ENCODE measurements at places on chromosomes 2 and 18. TPM values are rescaled to one million over a fixed set of nuclear protein-coding genes. Genes with fewer than 3 reads are reported as not detected.

MARCHF4 gene
- polyA plus RNA-seq = 1.8 TPM

GBX2 gene
- polyA plus RNA-seq = 0.38 TPM

TRABD2A gene
- polyA plus RNA-seq = 17.6 TPM

CDK15 gene
- not detected for polyA plus RNA-seq

CD8B2 gene
- 0.02 TPM for polyA plus RNA-seq

DOCK10 gene
- 0.33 TPM for polyA plus RNA-seq

IGFBP5 gene
- 2.2 TPM for polyA plus RNA-seq

EN1 gene
- not detected for polyA plus RNA-seq

CD8A gene
- 0.14 TPM for polyA plus RNA-seq

SGO2 gene
- polyA plus RNA-seq = 1.6 TPM

EFR3B gene
- polyA plus RNA-seq = 3.4 TPM

CFC1 gene
- polyA plus RNA-seq = 0.14 TPM

DLGAP1 gene
- 11.8 TPM for polyA plus RNA-seq

ADRA2B gene
- polyA plus RNA-seq = 8.3 TPM

ZC3H6 gene
- polyA plus RNA-seq = 1.5 TPM

EVA1A gene
- polyA plus RNA-seq = 2.4 TPM

ZEB2 gene
- 0.22 TPM for polyA plus RNA-seq
